ENCODE measurements at places on chromosomes 5 and 9. TPM values are rescaled to one million over a fixed set of nuclear protein-coding genes. Genes with fewer than 3 reads are reported as not detected.

DNA sequence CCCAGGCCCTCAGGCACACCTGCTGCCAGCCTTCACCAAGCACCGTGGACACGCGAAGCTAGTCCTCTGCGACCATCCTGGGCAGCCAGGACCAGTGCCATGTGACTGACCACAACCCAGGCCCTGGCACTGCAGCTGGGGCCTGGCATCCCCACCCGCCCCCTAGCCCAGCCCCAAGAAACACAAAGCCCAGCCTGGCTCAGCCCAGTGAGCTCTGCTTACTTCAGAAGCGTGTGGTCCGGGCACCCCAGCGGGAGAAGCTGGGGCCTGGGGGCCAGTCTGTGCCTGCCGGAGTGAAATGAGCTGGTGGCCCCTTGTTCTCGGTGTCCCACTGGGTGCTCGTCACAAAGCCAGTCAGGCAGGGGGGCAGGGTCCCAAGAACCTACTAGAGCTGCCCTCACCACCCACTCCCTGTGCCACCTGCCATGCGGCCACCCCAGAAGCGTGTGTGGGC is 87.9 kb downstream of the KCNT1 start:
- DNase-seq, result no peak

The PDLIM7 gene
- polyA plus RNA-seq, result 164 TPM

The OR13C8 gene
- polyA plus RNA-seq, result not detected

The FAM114A2 gene
- 38.7 TPM for polyA plus RNA-seq

DNA sequence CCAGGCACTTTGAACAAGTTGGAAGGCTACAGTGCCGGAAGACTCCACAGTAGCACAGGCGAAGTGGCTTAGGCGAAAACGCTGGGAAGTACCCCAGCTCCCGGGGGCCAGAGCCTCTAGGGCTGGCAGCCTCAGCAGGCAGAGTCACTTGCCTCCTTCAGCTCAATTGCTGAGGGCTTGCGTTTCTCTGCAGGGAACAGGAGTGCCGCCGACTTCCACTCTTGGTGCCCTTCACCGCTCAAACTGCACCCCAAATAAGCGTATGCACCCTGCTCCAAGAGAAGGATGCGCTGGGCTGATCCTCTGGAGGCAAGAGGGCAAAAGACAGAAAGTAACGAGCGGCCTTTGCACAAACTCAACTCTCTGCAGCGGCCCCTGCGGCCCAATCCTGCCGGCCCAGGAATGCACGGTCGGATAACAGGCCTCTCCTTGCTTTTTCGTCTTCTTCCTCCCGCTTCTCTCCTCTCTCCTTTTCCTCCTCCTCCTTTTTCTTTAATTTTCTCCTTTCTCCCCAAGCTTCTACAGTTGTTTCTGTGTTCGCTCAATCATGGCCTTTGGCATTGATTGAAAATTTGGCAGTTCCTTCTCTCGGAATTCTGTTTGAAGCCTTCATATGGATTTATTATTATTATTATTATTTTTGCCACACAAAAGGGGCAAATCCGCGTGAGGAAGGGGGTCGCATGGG is 1.1 kb upstream of the S1PR3 start:
- DNase-seq, result no peak

DNA sequence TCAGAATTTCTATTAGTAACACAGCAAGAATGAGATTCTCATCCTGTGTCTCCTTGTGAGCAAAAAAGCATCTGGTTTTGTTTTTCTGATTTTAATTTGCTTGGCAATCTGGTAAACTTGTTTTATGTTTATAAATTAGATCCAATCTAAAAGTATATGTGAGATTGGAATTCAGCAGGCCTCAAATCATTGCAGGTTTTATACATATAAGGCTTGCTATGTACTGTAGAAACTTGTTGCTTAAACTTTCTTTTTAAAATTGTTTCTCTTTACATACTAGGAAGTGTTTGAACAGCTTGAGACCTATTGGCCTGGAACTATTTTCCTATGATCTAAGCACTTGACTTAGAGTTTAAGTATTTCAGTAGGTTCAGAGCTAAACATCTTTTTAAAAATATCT is 1037.8 kb downstream of the NR2F1-AS1 start:
- DNase-seq, result no peak

DNA sequence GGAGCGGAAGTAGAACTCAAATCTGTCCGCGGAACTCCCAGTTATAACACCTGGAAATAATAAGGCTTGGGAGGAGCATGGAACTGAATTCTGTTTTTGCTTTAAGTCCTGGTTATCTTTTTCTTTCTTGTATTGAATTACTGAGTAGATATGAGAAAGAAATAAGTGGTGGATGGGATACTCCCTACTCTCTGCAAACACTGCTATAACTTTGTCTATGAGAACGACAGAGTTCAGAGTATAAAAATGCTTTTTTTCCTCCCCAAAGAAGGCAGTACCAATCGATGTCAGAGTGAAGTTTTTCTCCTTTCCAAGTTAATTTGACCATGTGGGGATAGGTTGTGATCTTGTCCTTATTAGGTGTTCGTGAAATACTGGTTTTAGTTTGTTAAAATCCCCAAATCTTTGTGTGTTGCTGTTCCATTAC is 1.2 kb downstream of the RIC1 start:
- peak; percentile 76 for DNase-seq

The PCDH1 gene
- 29.1 TPM for polyA plus RNA-seq

The LIFR gene
- polyA plus RNA-seq, result 77.2 TPM

The PCDHB6 gene
- 2.6 TPM for polyA plus RNA-seq

DNA sequence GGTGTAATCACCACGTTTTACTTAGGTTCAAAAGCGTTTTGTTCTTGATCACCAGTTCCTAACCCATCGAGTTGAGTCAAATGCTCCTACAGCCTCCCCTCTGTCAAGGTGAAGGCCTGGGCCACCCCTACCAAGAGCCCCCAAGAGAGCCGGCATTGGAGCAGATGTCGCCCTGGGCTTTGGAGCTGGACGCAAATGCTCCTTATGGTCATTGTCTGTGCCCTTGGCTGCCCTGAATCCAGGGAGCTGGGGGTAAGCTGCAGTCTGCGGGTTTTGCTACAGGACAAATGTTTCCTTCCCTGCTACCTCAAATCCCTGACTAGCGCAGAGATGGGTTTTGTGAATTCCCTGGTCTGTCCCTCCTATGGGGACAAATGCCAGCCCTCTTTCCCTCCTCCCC is 4.9 kb downstream of the RNF183 start:
- DNase-seq, result no peak

The PHYHD1 gene
- polyA plus RNA-seq, result 55.6 TPM

The AK1 gene
- polyA plus RNA-seq, result 60.4 TPM
